NCI-H1417 treated with DMSO at 0.1 percent for 48 hours (cell line): ENCODE measurements at places on chromosomes 1 and 21.

- DNase-seq, result no peak
Measured at GRCh38 chr1:68497358-68497698, 446 bp upstream of the DEPDC1 start.

GRCh38 chr1:91596474-91596873 is 95.8 kb downstream of the CDC7 start:
- DNase-seq, result no peak

- no peak for DNase-seq
Measured at GRCh38 chr1:100422065-100422464, 69.8 kb downstream of the CDC14A start.

DNA sequence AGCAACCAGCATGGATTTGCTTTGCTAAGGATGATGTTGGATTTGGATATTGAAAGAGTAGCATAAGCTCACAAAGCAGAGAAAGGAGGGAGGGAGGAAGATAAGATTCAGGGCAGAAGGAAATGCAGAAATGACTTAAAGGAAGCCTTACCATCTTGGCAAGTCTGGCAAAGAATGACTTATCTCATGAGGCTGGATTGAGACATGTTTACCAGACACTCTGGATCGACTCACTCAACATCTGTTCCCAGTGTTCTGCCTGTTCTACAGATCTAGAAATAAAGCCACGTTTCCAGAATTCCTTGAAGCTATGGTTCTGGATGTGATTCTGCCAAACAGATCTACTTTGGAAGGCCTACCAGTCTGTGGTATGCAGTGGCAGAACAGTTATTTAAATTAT is 38.8 kb upstream of the CTBS start:
- no peak for DNase-seq

DNA sequence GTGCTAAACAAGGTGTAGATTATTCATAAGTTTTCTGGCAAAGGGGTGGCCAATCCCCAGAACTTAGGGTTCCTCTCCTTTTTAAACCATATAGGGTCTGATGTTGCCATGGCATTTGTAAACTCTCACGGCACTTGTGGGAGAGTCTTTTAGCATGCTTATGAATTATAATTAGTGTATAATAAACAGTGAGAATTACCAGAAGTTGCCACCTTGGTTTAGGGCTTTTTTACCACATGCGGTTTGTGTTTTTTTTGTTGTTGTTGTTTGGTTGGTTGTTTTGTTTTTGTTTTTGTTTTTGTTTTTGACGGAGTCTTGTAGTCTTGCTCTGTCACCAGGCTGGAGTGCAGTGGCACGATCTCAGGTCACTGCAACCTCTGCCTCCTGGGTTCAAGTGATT is 8.9 kb upstream of the LAX1 start:
- no peak for DNase-seq

DNA sequence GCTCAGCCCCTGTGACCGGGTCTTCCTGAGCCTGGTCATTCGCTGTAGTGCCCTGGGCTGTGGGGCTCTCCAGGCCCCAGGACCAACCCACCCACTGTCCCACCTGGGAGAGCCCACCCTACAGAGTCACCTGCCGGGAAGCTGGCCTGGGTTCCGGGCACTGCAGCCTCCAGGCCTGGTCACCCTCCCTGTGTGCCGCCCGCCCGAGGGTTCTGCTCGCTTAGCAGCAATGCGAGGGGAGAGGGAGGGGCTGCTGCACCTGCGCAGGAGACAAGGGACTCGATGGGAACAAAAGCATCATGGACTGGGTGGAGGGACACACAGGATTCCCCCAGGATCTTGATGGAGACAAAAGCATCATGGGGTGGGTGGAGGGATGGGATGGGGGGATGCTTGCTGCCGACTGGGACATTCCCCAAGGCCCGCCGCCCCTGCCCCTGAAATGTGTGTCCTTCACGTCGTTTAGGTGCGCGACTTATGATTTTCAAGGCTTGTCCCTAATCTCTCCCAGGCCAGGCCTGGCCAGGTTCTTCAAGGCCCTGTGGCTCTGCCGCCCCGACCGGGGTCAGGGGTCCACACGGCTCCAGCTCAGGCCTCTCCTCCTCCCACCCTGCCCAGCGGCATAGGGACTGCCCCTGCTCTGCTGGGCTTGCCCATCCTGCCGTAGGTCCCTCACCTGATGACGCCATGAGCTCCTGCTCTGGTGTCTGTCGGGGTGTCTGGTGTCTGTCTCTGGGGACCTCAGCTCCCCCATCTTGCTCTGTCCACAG is 1.7 kb downstream of the KRTAP10-8 start:
- DNase-seq, result no peak

DNA sequence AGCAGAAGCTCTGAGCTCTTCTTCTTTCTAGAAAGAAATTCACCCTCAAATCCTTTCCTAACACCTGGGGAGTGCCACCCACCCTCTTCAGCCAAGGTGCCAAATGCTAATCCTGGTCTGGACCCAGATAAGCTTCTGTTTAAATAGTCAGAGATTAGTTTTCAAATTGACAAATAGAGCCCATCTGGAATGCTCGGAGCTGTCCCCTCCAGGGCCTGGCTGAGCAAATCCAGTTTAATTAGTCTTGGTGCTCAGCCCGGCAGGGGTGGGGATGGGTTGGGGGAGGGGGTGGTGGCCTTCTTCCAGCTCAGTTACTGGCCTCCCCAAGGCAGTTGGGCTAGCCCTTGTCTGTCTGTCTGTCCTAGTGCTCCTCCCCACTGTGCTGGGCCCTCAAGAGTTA is 269.5 kb downstream of the GRIK3 start:
- DNase-seq, result no peak

GRCh38 chr1:110426854-110427253 is 19.4 kb upstream of the LAMTOR5 start:
- no peak for DNase-seq

- no peak for DNase-seq
Measured at GRCh38 chr1:116205941-116206679, 94.9 kb downstream of the MAB21L3 start.

- DNase-seq, result no peak
Measured at GRCh38 chr1:76135835-76136234, 61.3 kb downstream of the ST6GALNAC3 start.

- no peak for DNase-seq
Measured at GRCh38 chr1:239891621-239892358, 199.9 kb upstream of the FMN2 start.

DNA sequence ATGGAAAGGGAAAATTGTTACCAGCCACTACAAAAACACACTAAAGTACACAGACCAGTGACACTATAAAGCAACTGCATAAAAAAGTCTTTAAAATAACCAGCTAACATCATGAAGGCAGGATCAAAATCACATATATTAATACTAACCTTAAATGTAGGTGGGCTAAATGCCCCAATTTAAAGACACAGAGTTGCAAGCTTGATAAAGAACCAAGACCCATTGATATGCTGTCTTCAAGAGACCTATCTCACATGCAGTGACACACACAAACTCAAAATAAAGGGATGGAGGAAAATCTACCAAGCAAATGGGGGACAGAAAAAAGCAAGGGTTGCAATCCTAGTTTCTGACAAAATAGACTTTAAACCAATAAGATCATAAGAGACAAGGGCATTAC is 246.3 kb downstream of the SEC16B start:
- DNase-seq, result no peak

DNA sequence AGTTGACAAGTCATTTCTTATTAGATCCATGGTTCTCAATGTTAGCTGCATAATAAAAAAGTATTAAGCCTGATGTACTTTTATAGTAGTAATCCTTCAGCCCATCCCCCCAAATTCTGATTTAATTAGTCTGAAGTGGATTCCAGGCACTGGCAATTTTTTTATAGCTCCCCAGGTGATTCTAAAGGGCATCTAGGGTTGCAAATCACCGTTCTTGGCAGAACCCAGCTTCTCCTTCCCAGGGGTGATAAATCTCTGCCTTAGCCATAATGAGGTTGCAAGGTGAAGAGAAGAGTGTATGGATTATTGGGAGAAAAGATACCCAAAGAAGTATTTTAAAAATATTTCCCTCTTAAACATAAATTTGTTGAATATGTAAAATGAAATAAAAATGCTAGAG is 43.0 kb upstream of the RXRG start:
- DNase-seq, result no peak

- no peak for DNase-seq
Measured at GRCh38 chr21:36664662-36664990, 34.3 kb upstream of the SIM2 start.

DNA sequence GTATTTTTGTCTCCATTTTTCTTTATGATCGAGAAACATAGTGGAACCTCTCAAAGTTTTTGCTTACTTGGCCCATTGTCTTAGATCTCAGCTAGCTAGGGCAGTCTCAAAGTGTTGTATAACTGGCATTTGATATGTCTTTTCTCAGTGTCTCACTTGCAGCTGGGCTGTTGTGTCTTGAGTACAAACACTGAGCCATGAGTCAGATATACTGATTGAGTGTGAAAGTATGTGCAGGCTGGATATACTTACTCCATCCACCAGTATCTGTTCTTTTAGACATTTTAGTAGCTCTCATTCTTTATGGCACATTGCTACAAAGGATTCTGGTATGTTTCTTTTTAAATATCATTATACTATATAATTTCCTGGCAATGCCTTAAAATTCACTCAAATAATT is 14.3 kb upstream of the GPR52 start:
- DNase-seq, result no peak

DNA sequence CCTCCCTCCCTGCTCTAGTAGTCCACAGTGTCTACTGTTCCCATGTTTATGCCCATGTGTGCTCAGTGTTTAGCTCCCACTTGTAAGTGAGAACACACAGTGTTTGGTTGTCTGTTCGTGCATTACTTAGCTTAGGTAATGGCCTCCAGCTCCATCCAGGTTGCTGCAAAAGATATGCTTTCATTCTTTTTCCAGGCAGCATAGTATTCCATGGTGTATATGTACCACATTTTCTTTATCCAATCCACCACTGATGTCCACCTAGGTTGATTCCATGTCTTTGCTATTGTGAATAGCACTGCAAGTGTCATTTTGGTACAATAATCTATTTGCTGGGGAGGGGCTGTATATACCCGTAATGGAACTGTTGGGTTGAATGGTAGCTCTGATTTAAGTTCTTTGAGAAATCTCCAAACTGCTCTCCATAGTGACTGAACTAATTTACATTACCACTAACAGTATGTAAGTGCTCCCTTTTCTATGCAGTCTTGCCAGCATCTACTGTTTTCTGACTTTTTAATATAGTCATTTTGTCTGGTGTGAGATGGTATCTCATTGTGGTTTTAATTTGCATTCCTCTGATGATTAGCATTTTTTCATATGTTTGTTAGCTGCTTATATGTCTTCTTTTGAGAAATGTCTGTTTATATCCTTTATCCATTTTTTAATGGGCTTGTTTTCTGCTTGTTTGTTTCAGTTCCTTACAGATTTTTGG is 191.9 kb upstream of the DMRTA2 start:
- DNase-seq, result no peak
